ENCODE measurements at places on chromosomes 11 and 22.

- DNase-seq, result no peak
Measured at GRCh38 chr22:36914390-36914752, 943 bp downstream of the CSF2RB start.

DNA sequence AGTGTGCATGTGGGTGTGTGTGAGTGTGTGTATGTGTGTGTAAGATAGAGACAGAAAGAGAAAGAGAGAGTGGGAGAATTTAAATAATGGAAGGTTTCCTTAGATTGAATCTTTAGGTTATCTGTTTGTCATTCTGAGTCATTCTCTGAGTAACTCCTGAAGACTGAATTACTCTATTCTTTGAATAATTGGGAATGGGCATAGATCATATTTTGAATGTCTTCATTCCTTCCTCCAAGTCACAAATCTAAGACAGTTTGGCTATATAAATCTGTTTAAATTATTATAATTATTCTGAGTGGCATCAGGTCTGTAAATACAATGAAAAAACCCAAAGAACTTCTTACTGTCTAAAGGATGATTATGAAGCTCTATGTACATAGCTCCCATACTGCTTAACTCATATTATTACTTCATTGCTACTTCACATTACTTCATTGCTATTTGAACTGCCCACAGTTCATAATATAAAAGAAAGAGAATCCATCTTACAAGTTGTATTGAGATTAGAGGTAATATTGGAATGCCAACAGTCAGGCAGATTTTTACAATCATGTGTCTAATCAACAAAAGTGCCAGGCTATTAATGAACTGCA, 346.6 kb upstream of the CCDC179 start:
- DNase-seq, result no peak

- DNase-seq, result peak; percentile 53
Measured at GRCh38 chr22:50276143-50276542, 6.0 kb upstream of the MAPK11 start.

DNA sequence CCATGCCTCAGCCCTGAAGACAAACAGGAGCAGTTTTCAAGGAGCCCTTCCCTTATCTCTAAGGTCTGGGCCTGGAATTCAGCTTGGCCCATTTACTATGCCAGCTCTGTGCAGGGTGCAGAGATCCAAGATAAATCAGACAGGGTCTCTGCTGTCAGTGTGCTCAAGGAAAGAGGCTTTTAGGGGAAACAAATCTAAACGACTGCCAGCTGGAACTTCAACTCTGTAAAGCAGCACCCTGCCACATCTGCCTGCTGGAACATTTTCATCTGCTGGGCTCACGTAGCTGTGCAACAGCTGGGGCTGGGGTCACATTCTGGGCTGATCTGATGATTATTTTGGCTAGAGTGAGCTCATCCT, 19.8 kb upstream of the EHF start:
- DNase-seq, result no peak

GRCh38 chr11:16890442-16890841, 123.8 kb downstream of the PLEKHA7 start:
- no peak for DNase-seq

DNA sequence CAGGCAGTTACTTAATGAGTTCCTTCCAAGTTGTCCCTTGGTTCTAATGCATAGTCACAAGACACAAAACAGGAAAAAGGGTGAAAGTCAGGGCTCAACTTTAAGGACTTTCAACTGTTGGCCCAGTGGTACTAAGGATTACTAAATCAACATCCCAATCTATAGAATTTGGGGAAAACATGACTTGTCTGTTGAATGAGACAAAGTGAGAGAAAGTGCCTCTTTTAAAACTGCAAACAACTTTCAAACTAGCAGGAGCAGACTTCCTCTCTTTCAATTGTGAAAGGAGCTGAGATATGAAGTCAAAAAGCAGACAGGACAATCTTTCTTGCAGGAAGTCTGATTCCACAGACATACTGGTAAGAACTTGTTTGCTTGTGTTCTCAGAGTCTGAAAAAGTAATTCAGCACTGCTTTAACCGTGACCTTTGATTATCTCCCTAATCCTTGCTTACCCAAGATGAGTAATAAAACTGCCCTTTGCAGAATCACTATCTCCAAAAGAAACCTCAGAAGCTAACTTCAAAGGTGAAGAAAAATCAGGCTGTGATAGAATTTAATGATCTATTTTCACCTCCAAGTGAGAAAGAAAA, 960.7 kb upstream of the RAG2 start:
- DNase-seq, result no peak

GRCh38 chr11:98895936-98896335, 124.8 kb upstream of the CNTN5 start:
- no peak for DNase-seq

- no peak for DNase-seq
Measured at GRCh38 chr11:2220173-2220771, 48.7 kb upstream of the TH start.

GRCh38 chr11:4763096-4763495, 6.6 kb downstream of the OR51F1 start:
- DNase-seq, result no peak

DNA sequence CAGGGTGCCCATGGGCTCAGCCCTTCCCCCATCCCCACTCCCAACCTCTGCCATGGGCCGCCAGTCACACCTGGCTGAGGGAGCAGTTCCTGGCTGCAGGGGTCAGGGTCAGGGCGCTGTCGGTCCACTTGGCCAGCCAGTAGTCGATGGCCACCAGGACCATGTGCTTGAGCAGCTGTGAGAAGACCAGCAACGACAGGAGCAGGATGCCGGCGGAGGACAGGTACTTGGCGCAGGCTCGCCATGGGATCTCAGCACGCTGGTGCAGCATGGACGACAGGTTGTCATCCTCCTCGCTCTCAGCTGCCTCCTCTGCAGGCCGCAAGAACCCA, 18.3 kb upstream of the KCNJ11 start:
- DNase-seq, result no peak

DNA sequence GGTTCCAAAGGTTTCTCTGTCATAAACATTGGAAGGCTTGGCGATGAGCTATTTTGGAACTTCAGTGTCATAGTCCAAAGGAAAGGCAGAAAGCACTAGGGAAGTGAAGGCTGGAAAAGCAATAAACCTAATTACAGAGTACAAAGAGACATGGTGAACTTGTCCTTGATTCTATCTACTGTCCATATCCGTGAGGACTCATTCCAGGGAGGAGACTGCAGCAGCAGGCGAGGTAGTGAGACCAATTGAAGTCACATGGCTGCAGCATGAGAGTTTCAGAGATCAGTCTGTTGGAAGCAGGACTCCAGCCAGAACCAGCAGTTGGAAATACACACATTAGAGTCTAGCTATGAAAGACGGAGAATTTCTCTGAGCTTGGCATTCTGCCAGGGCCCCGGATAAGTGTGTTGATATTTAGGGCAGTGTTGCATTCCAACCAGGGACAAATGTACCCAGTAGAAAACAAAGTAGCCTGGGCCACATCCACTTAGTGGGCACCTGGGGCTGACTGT, 54.1 kb upstream of the ARHGAP42 start:
- DNase-seq, result peak; percentile 34

- DNase-seq, result peak; percentile 69
Measured at GRCh38 chr11:74325649-74326645, 14.5 kb upstream of the P4HA3 start.

DNA sequence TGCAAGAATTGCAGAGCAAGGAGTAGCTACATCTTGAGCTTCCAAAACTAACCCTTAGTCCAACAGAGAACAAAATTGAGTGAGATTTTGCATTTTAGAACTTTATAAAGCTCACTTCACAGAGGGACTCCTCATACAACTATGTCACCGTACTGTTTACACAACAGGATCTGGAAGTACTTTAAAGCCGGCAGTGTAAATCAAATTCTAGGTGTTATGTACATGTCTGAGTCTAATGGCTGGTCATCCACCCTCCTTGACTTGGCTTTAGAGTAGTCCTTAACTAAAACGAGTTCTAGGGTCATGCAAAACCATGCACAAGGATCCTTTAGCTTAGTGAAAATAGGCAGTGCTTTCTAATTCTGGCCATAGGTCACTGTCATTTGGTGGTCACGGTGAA, 23.5 kb downstream of the IRAG1 start:
- no peak for DNase-seq

DNA sequence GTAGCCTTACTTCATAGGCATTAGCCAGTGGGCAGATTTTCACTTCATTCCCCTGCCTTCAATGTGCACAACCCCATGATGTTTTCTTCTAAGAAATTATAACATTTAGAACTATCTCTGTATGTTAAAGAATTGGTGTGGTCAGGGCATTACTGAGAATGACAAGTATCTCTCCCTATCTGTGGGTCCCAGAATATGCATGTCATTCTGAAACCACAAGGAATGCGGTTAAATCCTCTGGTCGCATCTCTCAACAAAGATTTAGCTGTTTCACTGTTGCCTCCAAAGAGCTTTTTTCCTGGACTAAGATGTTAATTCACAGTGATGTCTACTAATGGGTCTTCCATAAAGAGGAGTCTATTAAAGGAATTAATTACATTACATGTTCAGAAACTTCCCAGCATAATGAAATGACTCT, 62.7 kb downstream of the LIF start:
- DNase-seq, result no peak

DNA sequence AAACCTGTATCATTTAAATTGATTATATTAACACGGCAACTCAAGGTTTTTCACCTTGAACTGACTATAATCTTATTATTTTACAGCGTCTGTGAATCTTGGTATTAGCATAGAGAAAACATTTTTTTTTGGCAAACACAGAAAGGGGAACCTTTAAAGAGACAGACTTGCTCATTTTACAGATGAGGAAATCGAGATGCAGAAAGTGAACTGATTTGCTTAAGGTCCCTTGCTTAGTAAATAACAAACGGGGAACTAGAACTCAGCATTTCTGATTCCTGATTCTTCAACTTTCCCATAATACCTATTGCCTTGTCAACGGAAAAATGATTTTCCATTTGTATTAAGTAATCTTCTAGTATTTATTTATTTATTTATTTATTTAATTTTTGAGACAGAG, 33.2 kb upstream of the CECR2 start:
- DNase-seq, result no peak

- no peak for DNase-seq
Measured at GRCh38 chr22:50697667-50698506, 25.3 kb downstream of the SHANK3 start.

DNA sequence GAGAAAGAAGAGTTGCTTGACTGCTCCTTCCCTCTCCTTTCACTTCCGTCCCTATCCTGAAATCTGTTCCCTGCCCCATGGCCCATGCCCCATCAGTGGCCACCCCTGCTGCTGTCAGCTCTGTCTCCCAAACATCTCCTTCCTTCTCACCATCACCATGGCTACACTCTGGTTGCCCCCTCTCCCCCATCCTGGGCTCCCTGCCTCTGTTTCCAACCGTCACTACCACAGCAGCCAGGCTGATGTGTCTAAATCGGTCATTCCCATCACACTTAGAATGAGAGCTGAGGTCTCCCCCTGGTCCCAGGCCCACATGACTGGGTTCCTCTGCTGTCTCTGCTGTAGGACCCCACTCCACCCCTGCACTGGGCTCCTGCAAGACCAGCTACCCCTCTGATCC, 54.6 kb upstream of the EIF3D start:
- DNase-seq, result no peak

GRCh38 chr11:110317516-110317932, 21.1 kb upstream of the RDX start:
- no peak for DNase-seq

- no peak for DNase-seq
Measured at GRCh38 chr11:123783536-123783935, 22.6 kb downstream of the OR6M1 start.

GRCh38 chr11:128422576-128423370, 164.6 kb downstream of the ETS1 start:
- no peak for DNase-seq

DNA sequence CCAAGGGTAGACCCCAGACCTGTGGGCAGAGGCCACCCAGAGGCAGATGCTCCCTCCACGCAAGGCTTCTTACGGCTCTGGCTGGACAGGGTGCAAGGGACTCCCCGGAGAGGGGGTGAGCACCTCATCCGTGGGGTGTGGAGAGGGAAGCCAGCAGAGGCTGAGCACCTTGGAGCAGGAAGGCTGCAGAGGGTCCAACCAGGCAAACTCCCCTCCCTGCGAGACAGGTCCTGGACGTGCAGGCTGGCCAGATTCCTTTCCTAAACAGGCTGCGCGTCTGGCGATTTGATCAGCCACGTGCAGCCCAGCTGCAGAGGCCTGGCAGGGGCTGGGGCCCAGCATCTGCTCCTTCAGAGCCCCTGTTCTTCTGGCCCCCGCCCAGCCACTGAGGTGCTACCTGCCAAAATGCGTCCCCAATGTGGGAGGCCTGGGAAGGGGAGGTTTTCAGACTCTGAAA, 49.3 kb downstream of the WNT11 start:
- DNase-seq, result no peak

GRCh38 chr11:7422544-7423331, 62.6 kb upstream of the OLFML1 start:
- DNase-seq, result no peak
